PC-3 (cell line): ENCODE measurements at places on chromosomes 11 and 22. TPM values are rescaled to one million over a fixed set of nuclear protein-coding genes. Genes with fewer than 3 reads are reported as not detected.

PRRG4 gene
- total RNA-seq = 12.9 and 17.9 TPM in 2 replicates

GRCh38 chr11:76268498-76268897, 62.2 kb upstream of the WNT11 start:
- no peaks in the 10 kb centered on the region for H3K36me3 ChIP-seq
- H3K27ac ChIP-seq = no peak overlapping the region
- H3K4me1 ChIP-seq = peaks cover 17% of the 10 kb centered on the region

AQP11 gene
- total RNA-seq = 2.2 and 3.1 TPM in 2 replicates

ALKBH8 gene
- 7.0 and 14.3 TPM in 2 replicates for total RNA-seq

VSIG2 gene
- total RNA-seq = not detected in 2 replicates

GRCh38 chr11:46345881-46346484, 1.3 kb upstream of the DGKZ start:
- no peaks in the 10 kb centered on the region for H3K27me3 ChIP-seq
- H3K4me1 ChIP-seq = peaks cover 12% of the 10 kb centered on the region
- H3K27ac ChIP-seq = no peak overlapping the region
- no peaks in the 10 kb centered on the region for H3K36me3 ChIP-seq
- DNase-seq = no peak
- H3K4me3 ChIP-seq = no peak overlapping the region

- no peak overlapping the region for H3K4me3 ChIP-seq
- H3K27me3 ChIP-seq = no peaks in the 10 kb centered on the region
- no peak overlapping the region for H3K27ac ChIP-seq
- peaks cover 30% of the 10 kb centered on the region for H3K4me1 ChIP-seq
- no peaks in the 10 kb centered on the region for H3K36me3 ChIP-seq
- no peak for DNase-seq
Measured at GRCh38 chr11:10663990-10664389, 29.6 kb downstream of the IRAG1 start.
